ENCODE measurements at places on chromosomes 3 and 15.

GRCh38 chr3:194315965-194316361, 35.2 kb downstream of the CPN2 start:
- no peak for DNase-seq

- no peak for DNase-seq
These were observed 98.8 kb downstream of the FGF7 start for GRCh38 chr15:49521802-49522201.

- no peak for DNase-seq
These were observed 12.1 kb downstream of the SGO1 start for GRCh38 chr3:20173844-20174410.

- DNase-seq = no peak
These were observed 12.5 kb upstream of the RPS27L start for GRCh38 chr15:63169788-63170187.

GRCh38 chr15:40637221-40637745, 43.2 kb downstream of the KNL1 start:
- DNase-seq = no peak

- no peak for DNase-seq
These were observed 2.4 kb upstream of the CYP1A1 start for GRCh38 chr15:74727727-74728126.

GRCh38 chr15:36529296-36530011, 50.0 kb upstream of the CDIN1 start:
- DNase-seq = no peak

DNA sequence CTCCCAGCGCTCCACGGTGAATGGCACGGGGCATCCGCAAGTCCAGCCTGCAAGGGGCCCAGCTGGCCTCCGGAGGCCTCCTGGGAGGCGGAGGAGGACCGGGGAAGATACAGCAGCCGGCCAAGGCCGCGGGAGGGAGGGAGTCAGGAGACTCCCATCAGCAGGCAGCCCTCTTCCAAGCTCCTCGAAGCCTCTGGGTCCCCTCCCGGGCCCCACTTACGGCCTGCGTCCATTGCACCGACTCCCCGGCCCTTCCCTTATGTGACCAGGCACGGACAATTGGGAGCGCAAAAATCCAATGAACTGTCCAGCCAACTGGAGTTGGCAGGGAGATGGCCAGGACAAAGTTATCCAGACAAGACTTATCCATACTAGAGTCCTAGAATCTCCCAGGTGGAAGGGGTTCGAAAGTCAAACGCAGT, 668 bp downstream of the MFGE8 start:
- DNase-seq = no peak

DNA sequence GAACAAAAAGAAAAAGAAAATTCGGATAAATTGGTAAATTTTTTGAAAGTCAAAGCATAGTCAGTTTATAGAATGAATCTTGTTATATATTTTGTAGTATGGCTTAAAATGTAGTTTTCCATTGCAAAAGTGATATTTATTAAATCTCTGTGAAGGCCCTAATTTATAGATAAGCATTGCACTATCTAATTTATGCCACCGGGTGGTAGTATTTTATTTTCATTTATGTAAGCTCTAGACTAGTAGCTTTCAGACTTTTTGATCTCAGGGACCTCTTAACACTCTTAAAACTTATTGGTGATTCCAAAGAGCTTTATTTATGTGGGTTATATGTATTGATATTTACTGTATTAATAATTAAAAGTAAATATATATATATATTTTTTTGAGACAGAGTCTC, 133.9 kb upstream of the LRRFIP2 start:
- DNase-seq = no peak

- no peak for DNase-seq
These were observed at the start of gene TNK2 for GRCh38 chr3:195907934-195908693. Gene TNK2 (minus strand): TSS chr3:195908551. CDS start chr3:195888588, 19,963 bp downstream.

- no peak for DNase-seq
These were observed 7.7 kb downstream of the RAF1 start for GRCh38 chr3:12656193-12656592.

GRCh38 chr3:25235466-25235865, 192.6 kb upstream of the RARB start:
- no peak for DNase-seq

DNA sequence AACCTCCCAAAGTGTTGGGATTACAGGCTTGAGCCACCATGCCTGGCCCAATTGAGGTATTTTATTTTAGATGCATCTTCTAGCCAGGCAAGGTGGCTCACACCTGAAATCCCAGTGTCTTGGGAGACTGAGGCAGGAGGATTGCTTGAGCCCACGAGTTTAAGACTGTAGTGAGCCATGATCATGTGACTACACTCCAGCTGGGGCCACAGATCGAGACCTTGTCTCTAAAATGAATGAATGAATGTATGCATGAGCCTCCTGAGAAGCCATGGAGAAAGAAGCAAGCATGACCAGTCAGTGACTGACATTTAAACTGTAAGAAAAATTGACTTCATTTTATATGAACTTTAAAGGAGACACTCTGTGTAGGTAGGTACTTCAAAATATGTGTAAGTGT, 105.7 kb downstream of the ZNF609 start:
- DNase-seq = no peak

DNA sequence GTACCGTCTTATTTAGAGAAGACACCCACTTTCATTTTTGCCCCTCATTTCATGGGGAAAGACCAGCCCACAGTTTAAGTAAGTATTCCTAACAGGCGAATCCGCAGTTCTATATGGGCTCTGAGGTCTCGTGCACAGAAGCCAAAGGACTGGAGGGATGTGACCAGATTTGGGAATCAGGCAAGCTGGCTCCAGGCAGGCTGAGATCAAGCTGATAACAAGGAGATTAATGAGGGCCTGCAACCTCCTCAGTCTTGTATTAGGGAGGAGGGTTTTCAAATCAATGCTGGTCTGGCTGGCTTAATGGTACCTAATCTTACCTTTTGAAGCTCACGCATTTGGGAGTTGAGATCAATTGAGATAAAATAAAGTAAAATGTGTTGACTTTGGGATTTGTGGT, 15.3 kb downstream of the ST8SIA2 start:
- no peak for DNase-seq

GRCh38 chr3:197169028-197169427, 129.4 kb downstream of the DLG1 start:
- no peak for DNase-seq

DNA sequence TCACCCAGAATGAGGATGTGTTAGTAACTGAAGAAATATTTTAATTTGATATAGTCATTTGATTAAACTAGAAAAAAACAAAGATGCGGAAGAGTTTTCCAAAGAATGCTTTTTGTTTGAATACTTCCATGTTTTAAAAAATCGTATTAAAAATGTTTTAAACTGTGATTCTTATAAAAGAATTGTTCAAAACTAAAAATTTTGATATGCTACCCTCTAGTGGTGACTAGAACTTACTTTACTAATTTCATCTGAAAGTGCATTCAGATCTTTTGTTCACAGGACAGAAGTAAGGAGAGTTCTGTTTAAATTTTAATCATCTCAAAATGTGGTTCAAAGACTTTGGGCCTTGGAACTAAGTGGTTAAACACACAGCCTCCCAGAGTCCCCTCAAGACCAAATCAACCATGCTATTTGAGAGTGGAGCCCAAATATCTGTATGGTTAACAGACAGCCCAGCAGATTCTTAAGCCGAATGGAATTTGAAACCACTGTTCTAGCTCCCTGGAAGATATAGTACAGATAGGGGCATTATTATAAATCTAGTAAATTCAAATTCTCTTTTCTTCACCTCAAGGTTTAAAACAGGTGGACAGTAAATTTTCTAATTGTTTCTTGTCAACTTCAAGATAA, 45.2 kb upstream of the SYNPR start:
- no peak for DNase-seq

- no peak for DNase-seq
These were observed 96.9 kb upstream of the ROPN1 start for GRCh38 chr3:124088801-124089200.

- DNase-seq = no peak
These were observed 163.6 kb downstream of the SERPINI1 start for GRCh38 chr3:167899093-167899492.

GRCh38 chr3:120025520-120025919, 68.7 kb downstream of the GSK3B start:
- DNase-seq = no peak

Data from stimulated activated CD4-positive, alpha-beta T cell treated with anti-CD3 and anti-CD28 coated beads, TNF-alpha, amount 100 ng/mL, for 1 hour (primary cell).